ENCODE measurements at places on chromosomes 13 and 19. TPM values are rescaled to one million over a fixed set of nuclear protein-coding genes. Genes with fewer than 3 reads are reported as not detected.

ATCAY gene
- not detected for polyA plus RNA-seq

DNA sequence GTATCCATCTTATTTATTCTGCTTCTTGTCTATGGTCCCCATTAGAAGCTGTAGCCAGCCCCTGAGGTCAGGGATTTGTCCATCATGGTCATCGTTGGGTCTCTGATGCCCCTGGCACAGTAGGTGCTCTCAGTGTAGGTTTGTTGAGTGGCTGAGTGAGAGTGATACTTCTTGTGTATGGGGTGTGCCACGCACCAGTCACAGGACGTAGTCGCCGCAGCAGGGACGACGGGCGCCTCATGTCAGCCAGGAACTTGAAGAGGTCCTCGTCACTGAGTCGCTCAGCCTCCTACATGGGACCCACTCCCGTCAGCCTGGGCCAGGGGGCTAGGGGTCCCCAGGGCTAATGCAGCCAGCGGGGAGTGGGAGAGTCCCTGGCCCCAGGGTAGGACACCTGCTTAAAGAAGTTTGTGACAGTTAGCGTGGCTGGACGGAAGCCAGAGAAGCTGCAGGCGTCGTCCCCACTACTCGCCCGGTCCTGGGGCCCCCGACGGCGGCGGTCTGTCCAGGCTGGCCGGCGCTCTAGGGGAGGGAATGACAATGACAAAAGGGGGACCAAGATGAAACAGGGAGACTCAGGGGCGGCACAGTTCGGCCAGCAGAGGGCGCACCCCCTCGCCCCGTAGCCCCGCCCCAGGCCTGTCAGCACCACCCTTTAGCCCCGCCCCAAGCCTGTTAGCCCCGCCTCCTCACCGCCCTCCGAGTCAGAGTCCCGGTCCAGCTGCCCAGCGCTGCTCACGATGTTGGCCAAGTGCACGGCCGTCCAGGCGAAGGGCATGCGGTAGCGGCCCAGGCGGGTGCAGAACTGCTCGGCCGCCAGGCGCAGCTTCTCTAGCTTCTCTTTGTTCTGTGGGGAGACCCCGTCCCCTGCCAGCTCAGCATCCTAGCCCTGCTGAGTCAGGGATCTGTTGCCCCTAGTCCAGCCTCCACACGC, 3.7 kb downstream of the ANGPTL8 start:
- H3K4me3 ChIP-seq = no peak overlapping the region
- no peaks in the 10 kb centered on the region for H3K36me3 ChIP-seq
- DNase-seq = peak; percentile 71
- H3K27ac ChIP-seq = no peak overlapping the region

- H3K27ac ChIP-seq = no peak overlapping the region
- no peak for DNase-seq
- no peaks in the 10 kb centered on the region for H3K36me3 ChIP-seq
- no peaks in the 10 kb centered on the region for H3K4me1 ChIP-seq
These were observed 2.2 kb downstream of the TNNT1 start for GRCh38 chr19:55146705-55147273.

DNA sequence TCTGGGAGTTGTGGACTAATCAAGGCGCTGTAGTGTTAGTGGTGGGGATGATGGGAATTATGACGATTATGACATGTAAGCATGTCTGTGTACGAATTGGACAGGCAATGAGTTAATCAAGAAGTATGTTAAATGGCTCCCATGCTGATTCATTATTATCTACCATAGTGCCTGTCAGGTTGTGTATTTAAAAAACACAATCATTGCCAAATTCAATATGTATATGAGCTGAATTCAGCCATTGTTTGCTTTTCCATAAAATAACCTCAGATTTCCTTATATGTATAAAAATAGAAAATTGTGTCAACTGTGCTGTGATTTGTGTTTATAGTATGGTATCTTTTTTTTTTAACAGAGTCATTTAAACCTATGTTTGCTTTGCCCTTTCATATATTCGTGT, 37.1 kb downstream of the PCCA start:
- no peaks in the 10 kb centered on the region for H3K27me3 ChIP-seq
- H3K27ac ChIP-seq = no peak overlapping the region
- no peaks in the 10 kb centered on the region for H3K36me3 ChIP-seq

- H3K27ac ChIP-seq = no peak overlapping the region
- H3K4me1 ChIP-seq = no peaks in the 10 kb centered on the region
- no peaks in the 10 kb centered on the region for H3K36me3 ChIP-seq
- no peaks in the 10 kb centered on the region for H3K27me3 ChIP-seq
- DNase-seq = no peak
These were observed 10.3 kb upstream of the BICRA start for GRCh38 chr19:47598407-47599349.

MAP1S gene
- 21.9 TPM for polyA plus RNA-seq

GRCh38 chr13:99892196-99892613, 79.4 kb downstream of the ZIC5 start:
- H3K4me3 ChIP-seq = no peak overlapping the region
- no peaks in the 10 kb centered on the region for H3K36me3 ChIP-seq
- H3K27ac ChIP-seq = no peak overlapping the region
- H3K27me3 ChIP-seq = peaks cover 18% of the 10 kb centered on the region

LGALS14 gene
- 0.72 TPM for polyA plus RNA-seq

DNA sequence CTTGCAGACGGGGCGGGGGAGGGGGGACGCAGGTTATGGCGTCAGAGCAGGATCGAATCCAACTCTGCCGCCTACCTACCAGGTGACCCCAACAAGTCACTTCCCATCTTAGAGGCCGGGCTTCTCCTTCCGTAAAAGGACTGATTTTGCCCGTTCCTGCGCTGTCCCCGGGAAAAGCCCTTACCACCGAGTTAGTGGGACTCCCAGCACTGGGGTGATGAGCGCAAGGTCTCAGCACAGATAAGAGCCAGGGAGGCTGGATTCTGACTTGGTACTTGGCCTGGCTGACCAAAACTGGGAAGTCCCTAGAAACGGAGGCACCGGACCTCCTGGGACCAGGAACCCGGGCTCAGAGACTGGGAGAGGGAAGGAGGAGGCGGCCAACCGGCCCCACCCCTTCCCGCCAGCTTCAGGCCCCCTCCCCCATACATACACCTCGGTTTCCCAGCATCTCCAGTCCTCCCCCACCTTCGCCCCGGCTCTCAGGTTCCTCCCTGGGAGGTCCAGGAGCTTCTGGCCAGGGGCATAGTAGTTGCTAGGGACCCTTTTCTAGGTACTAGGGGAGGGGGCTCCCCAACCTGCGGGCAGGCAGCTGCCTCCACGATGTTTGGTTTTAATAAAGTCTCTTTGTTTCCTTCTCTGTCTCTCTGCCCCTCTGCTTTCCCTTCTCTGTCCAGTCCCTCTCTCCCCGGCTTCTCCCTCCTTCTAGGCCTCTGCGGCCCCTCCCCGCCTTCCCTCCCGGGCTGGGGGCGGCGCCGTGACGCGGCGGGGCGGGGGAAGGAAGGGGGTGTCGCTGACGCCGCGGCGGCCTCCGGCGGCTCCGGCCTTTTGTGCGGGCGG, at the start of gene GRAMD1A:
Gene GRAMD1A (plus strand): TSS at position 826 of the 840 bp plus-strand sequence. CDS start 156 bp downstream, outside the sequence.
- no peaks in the 10 kb centered on the region for H3K27me3 ChIP-seq
- peaks cover 72% of the 10 kb centered on the region for H3K4me1 ChIP-seq
- peak within 1 kb of the TSS; percentile 97 for H3K27ac ChIP-seq
- peak within 1 kb of the TSS; percentile 72 for H3K4me3 ChIP-seq

ADGRE1 gene
- polyA plus RNA-seq = 4.2 TPM

DNA sequence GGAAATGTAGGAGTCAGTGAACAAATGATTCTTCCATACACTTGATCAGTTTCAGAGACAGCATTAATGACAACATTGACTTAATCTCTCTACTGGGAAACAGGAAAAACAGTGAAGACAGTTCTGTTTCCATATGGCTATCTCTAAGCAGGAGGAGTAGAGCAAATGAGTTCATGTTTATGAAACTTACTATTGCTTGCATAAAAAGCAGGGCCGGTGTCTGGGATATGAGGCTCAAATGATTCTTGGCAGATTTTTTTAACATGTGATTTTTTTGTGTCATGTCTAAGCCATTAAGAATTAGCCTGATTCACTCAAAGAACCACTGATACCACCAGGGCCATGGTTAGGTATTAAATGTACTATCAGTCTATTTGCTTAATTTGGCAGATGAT, 141.9 kb downstream of the SLC7A1 start:
- no peaks in the 10 kb centered on the region for H3K36me3 ChIP-seq
- no peak for DNase-seq
- no peaks in the 10 kb centered on the region for H3K4me1 ChIP-seq
- H3K4me3 ChIP-seq = no peak overlapping the region

COL5A3 gene
- polyA plus RNA-seq = not detected

OSCAR gene
- not detected for polyA plus RNA-seq

DNA sequence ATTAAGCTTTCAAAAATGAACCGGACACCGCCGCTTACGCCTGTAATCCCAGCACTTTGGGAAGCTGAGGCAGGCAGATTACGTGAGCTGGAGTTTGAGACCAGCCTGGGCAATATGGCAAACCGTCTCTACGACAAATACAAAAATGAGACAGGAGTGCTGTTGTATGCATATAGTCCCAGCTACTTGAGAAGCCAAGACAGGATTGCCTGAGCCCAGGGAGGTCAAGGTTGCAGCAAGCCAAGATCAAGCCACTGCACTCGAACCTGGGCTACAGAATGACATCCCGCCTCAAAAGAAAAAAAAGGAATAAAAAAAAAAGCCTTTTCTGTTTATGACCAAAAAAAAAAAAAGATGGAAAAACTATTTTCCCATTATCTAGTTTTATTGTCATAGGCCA, 96.4 kb downstream of the RBM26 start:
- H3K36me3 ChIP-seq = peaks cover 3% of the 10 kb centered on the region
- no peak for DNase-seq
- no peaks in the 10 kb centered on the region for H3K27me3 ChIP-seq
- H3K4me1 ChIP-seq = no peaks in the 10 kb centered on the region
- no peak overlapping the region for H3K27ac ChIP-seq
- no peak overlapping the region for H3K4me3 ChIP-seq

ZNF253 gene
- polyA plus RNA-seq = 16.0 TPM

DNA sequence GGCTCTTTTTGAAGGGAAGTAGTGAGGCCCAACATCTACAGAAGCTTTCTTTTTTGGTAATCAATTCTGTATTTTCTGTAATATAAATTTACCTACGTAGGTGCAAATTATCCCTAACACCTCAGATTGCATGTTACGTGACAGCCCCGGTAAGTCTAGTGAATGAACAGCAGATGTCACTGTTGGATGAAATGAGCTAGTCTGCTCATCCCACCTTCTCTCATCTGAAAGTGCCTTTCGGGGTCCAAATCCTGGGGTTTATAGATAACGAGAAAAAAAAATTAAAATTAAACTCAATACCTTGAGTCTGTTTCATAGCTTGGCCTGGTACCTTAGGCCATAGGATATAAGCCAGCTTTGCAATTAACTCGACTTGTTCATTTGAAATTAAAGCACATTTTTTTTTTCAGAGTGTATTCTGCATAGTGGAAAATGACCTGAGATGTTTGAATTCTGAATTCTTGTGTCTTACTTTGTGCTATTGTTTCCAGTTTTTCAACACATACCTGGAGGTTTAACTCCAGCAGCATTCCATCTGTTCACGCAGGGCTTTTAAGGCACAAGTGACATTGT, 548.2 kb downstream of the GPC5 start:
- DNase-seq = no peak
- no peaks in the 10 kb centered on the region for H3K27me3 ChIP-seq
- no peak overlapping the region for H3K4me3 ChIP-seq
- H3K27ac ChIP-seq = no peak overlapping the region
- H3K4me1 ChIP-seq = no peaks in the 10 kb centered on the region

GRCh38 chr13:110345266-110345665, 38.2 kb downstream of the COL4A2 start:
- no peaks in the 10 kb centered on the region for H3K27me3 ChIP-seq
- DNase-seq = no peak
- H3K4me3 ChIP-seq = no peak overlapping the region
- no peaks in the 10 kb centered on the region for H3K36me3 ChIP-seq
- H3K27ac ChIP-seq = no peak overlapping the region

- H3K27me3 ChIP-seq = no peaks in the 10 kb centered on the region
- no peak overlapping the region for H3K4me3 ChIP-seq
- no peak for DNase-seq
- no peaks in the 10 kb centered on the region for H3K36me3 ChIP-seq
- no peak overlapping the region for H3K27ac ChIP-seq
- no peaks in the 10 kb centered on the region for H3K4me1 ChIP-seq
These were observed 963 bp upstream of the FPR3 start for GRCh38 chr19:51793994-51794393.

GGN gene
- not detected for polyA plus RNA-seq

CALR3 gene
- polyA plus RNA-seq = not detected

DNA sequence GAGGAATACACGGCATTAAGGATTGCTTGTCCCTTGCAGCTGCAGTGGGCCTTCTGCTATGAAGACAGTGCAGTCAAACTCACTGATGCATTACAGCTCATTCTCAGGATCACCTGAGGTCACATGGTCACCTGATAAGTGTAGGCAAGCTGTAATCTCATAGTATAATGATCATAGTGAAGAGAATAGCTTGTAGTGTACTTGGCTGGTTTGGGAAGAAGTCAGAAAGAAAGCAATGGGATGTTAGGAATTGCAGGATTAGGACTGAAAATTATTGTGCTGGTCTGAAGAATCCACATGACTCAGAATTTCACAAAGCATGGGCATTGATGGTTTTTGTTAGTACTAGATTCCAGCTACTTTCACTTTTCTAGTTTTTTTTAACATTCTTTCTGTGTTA, 76.7 kb downstream of the MBNL2 start:
- no peaks in the 10 kb centered on the region for H3K36me3 ChIP-seq
- no peak overlapping the region for H3K27ac ChIP-seq
- DNase-seq = no peak
- no peak overlapping the region for H3K4me3 ChIP-seq
- H3K4me1 ChIP-seq = no peaks in the 10 kb centered on the region

ZNF547 gene
- polyA plus RNA-seq = 0.50 TPM

- no peaks in the 10 kb centered on the region for H3K36me3 ChIP-seq
- DNase-seq = no peak
- H3K4me1 ChIP-seq = no peaks in the 10 kb centered on the region
- H3K27me3 ChIP-seq = no peaks in the 10 kb centered on the region
- no peak overlapping the region for H3K27ac ChIP-seq
- H3K4me3 ChIP-seq = no peak overlapping the region
These were observed 2.7 kb upstream of the KLK2 start for GRCh38 chr19:50870417-50871089.

OLFM2 gene
- 15.9 TPM for polyA plus RNA-seq

GRCh38 chr13:33722216-33722915, 95.6 kb upstream of the RFC3 start:
- H3K27ac ChIP-seq = no peak overlapping the region
- no peaks in the 10 kb centered on the region for H3K36me3 ChIP-seq
- no peak overlapping the region for H3K4me3 ChIP-seq
- no peaks in the 10 kb centered on the region for H3K4me1 ChIP-seq

TSSK6 gene
- 4.2 TPM for polyA plus RNA-seq

DNA sequence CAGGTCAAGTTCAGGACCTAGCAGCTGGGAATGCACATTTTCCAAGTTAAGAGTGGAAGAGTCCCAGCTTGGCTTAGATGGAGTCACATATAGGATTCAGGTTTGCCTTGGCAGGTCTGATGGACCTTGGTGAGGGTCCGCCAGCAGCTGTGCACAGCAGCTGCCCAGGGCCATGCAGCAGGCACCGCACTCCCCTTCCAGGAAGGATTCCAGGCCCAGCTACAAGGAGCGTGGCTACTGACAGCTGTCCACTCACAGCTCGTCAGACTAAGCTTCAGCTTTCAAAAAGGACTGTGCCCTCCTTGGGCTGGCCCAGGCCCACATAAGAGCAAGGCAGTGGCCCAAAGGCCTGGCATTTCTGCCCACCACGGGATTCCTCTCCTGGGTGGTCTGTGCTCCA, 68.4 kb downstream of the ALOX5AP start:
- H3K4me3 ChIP-seq = no peak overlapping the region
- H3K36me3 ChIP-seq = no peaks in the 10 kb centered on the region
- no peak for DNase-seq
- H3K27ac ChIP-seq = no peak overlapping the region
- H3K4me1 ChIP-seq = peaks cover 3% of the 10 kb centered on the region
- H3K27me3 ChIP-seq = no peaks in the 10 kb centered on the region

All from naive thymus-derived CD4-positive, alpha-beta T cell (primary cell).